KBM-7 (cell line): ENCODE measurements at places on chromosomes 5 and 9.

GRCh38 chr9:18588002-18588401, 114.0 kb downstream of the ADAMTSL1 start:
- no peak for DNase-seq

DNA sequence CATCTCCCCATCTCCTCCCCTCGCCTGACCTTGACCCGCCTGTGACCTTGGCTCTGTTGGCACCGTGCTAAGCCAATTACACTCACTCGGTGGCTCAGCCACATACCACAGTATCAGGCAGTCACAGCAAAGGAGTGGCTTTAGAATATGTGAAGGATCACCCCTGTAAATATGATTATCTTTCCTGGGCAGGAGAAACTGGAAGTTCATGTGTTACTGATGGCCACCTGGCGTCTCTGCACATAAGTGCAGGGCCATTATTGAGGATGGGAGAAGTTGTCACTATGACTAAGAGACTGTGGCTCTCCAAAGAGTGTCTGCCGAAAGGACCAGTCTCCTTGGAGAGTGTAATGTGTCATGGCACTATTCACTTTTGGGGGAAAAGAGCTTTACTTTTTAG, 116.9 kb upstream of the S1PR3 start:
- DNase-seq: no peak

GRCh38 chr9:27638716-27639115, 65.4 kb upstream of the C9orf72 start:
- DNase-seq: no peak

- no peak for DNase-seq
Measured at GRCh38 chr9:97695995-97696802, 941 bp downstream of the XPA start.

DNA sequence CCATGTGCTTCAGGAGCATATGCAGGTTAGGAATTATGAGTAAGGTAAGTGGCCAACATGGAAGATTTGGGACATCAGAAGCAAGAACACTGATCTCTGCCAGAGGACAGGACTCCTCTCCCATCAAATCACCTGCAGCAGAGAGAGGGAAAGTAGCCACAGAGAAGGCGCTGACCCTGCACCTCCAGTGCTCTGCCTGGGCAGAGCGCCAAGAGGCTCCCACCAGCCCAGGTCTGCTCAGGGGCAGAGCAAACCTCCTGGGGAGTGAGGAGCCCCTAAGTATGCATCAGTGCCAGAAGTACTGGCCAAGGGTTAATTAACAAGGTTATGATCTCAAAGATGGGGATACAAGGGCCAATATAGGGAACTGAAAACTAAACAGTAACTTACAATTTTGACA, 545.3 kb upstream of the TRPC7 start:
- no peak for DNase-seq
